D341Med (cell line): ENCODE measurements at places on chromosomes 4 and X.

DNA sequence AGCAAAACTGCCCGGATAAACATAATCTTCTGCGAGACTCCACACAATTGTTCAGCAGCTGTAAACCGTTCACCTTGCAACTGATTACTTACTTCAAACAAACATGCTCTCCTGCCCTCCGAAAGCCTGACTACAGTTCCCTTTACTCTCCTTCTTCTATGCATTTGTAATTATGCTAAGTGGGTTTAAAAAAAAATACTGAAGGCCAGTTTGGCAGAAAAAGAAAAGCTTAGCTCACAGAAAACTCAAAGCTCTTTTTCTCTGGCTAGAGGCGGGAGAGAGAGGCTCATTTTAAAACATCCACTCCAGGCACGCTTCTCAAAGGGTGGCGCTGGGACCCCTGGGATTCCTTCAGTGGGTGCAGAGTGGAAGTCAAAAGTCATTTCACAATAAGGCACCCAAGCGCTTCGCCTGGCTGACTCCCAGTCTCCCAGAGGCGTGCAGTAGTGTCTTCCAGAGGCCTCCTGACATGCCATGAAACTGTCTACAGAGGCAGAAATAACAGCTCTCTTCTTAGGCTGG is 1.9 kb downstream of the DHRSX start:
- DNase-seq, result peak; percentile 61

DNA sequence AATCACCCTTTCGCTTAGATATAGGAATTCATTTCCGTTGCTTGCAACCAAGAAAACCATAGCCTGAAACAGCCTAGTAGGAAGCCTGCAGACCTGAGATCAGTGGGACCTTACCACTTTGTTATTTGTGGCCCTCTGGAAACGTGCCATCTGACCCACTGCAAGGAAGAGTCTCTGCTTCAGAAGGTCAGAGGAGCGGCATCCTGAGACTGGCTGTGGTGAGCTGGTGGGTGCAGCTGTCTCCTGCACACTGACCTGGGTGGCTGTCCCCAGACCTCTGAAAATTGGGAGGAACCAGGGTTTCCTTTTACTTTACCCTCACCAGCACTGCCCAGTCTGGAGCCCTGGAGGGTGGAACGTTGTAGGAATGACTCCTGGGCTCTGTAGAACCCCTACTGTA is 18.2 kb downstream of the SHROOM2 start:
- DNase-seq, result no peak

GRCh38 chr4:182918044-182918607 is 940 bp upstream of the DCTD start:
- DNase-seq, result no peak

DNA sequence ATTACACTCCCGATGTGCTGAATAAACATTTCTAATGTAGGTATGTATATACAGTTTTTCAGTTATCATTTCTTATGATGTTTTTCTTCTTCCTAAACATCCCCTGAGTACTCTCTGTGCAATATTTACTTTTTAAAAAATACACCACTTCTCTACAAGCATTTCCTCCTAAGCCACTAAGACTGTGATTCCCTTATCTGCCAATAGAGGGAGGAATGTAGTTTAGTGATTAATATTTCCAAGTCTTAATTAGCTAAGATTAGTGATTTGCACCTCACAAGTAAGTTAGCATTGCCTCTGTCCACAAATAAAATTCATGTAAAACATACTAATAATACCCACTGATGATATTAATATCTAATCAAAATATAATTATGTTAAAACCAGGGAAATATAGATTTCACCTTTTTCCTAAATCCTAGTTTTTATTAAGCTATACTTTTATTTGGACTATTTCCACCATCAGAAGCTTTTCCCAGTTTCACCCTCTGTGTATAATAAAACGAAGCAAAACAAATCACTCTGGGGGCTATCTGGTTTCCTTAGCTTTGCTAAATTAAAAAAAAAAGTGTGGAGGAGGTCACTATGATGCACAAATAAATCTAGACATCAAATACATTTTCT is 909.1 kb downstream of the FAT4 start:
- no peak for DNase-seq

GRCh38 chr4:99336553-99336952 is 15.4 kb upstream of the ADH1B start:
- no peak for DNase-seq

- no peak for DNase-seq
These were observed 61.3 kb upstream of the PRRG1 start for GRCh38 chrX:37287741-37288444.

DNA sequence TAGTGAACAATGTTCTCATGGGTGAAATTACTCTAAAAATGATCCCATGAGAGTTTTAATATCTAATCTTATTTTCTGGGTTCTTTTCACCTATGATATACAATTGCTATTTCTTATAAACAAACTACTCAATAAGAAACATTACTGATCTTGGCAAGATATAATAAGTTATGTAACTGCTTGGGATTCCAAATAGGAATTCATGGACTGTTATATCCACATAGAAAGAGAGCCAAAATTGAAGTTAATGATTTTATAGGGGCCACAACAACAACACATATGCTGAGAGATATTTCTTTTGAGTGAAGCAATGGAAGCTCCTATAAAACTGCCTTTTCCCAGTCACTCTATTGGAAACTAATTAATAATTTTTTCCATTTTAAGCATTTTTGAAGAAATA is 90.4 kb upstream of the TLL1 start:
- DNase-seq, result no peak

GRCh38 chr4:42149004-42149403 is 3.5 kb downstream of the BEND4 start:
- DNase-seq, result no peak
